ENCODE measurements at places on chromosomes 13 and 19.

DNA sequence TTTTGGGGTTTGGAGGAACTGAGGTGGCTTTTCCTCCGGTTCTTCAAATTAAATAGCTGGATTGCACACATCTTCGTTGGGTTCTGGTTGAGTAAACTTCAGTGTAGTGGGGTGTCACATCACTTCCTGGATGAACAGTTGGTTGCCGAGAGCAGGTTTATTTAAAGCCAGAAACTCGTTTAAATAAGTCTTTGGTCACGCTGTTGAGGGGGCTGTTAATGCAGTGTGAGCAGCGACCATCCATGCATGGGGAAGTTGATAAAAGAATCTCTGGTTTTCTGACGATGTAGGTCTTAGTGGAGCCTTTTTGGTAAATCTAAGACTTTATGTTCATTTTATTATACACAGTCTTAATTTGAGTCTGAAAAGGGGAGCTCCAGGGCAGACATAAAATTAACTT lies 351.2 kb upstream of the ARGLU1 start:
- no peak for DNase-seq

DNA sequence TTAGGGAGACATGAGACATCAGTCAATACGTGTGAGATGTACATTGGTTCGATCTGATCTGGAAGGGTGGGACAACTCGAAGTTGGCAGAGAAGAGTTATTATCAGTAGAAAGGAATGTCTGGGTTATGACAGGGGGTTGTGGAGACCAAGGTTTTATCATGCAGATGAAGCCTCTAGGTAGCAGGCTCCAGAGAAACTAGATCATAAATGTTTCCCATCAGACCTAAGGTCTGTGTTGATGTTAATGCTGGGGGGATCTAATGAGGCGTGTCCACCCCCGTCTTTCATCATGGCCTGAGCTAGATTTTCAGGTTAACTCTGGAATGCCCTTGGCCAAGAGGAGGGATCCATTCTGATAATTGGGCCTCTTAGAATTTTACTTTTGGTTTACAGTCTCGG lies 187.0 kb upstream of the KL start:
- DNase-seq: no peak

DNA sequence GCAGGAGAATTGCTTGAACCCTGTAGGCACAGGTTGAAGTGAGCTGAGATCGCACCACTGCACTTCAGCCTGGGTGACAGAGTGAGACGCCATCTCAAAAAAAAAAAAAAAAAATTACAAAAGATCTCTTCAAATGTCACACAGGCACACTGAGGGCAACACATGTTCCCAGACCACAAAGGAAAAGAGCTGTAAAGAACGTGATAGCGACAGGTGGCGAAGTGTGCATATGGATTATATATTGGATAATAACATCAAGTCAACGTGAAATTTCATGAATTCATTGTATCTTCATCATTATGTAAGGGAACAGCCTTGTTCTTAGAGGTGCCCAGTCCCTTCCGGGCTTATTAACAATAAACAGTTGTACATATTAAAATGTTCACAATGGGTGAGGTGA lies 31.8 kb upstream of the DPP9 start:
- DNase-seq: no peak

DNA sequence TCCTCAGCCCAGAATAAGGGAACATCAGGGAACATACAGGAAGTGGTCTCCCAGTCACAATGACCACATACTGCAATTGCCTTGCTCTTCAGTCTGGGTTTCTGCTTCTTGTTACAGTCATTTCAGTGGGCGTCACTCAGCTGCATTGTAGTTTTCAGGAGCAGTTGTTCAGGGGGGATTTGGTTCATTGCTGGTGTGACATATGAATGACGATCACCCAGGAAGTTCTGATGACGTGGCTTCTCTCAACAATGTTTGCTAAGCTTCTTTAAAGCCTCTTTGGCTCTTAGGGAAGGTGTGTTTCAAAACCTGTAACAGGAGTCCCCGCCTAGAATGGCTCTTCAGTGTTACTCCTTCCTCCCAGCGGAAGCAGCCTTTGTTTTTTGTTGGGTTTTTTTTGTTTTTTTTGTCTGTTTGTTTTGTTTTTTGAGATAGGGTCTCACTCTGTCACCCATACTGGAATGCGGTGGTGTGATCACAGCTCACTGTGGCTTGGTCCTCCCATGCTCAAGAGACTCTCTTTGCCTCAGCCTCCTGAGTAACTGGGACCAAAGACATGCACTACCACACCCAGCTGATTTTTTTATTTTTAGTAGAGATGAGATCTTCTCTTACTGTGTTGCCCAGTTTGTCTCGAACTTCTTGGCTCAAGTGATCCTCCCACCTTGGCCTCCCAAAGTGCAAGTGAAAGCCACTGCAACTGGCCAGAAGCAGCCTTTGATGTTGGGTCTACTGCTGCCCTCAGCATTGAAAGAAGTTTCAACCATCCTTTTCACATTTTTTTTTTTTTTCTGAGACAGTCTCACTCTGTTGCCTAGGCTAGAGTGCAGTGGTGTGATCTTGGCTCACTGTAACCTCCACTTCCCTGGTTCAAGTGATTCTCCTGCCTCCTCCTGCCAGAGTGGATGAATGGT lies 1.4 kb upstream of the SCEL start:
- no peak for DNase-seq

GRCh38 chr13:51000571-51001260 lies 91.1 kb downstream of the RNASEH2B start:
- no peak for DNase-seq

DNA sequence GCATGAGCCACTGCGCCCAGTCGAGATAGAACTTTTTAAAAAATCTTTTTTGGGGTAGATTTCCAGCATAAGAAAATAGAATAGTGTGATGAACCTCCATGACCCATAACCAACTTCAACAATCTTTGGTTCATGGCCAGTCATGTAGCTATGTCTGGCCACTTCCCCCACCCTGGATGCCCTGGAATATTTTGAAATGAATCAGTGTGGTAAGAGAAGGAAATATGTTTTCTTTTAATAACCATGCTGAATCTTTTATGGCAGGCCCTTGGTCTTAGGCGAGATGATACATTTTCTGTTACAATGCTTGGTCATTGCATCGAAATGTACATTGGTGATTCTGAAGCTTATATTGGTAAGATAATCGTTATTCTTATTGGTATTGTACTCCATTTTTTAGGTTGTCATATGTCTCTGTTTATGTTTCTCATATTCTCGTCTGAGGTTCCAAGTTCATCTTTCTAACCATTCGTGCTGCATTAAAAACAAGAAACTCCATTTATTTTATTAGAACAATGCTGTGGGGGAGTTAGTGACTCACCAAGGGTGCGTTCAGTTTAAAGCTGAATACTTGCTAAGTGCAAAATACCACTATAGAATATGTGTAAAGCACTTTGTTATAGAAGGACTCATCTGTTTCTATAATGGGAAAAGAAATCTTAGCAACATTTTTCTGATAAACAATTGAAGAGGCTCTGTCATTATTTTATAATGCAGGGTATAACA lies 16.4 kb upstream of the UPF3A start:
- DNase-seq: no peak

DNA sequence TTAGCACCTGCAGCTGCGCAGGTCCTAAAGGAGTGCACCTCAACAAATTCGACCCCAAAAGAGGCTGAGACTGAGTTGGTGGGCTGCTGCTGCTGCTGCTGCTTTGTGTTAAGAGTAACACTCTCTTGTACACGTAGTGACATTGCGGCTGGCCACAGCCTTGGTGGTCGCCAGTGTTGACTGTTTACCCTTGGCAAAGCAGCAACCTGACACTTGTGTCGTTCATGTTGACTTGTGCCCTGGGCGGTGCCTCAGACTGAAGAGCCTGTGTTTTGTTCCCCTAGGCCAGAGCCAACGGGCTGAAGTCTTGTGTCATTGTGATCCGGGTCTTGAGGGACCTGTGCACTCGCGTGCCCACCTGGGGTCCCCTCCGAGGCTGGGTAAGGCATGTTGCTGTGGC lies 22.4 kb upstream of the QTRT1 start:
- no peak for DNase-seq

- no peak for DNase-seq
Observed at GRCh38 chr19:51107406-51108065, 673 bp downstream of the CTU1 start.

GRCh38 chr13:51645761-51646670 lies 61.8 kb downstream of the WDFY2 start:
- peak; percentile 8 for DNase-seq

- DNase-seq: no peak
Observed at GRCh38 chr13:46598820-46599180, 45.8 kb downstream of the LRCH1 start.

DNA sequence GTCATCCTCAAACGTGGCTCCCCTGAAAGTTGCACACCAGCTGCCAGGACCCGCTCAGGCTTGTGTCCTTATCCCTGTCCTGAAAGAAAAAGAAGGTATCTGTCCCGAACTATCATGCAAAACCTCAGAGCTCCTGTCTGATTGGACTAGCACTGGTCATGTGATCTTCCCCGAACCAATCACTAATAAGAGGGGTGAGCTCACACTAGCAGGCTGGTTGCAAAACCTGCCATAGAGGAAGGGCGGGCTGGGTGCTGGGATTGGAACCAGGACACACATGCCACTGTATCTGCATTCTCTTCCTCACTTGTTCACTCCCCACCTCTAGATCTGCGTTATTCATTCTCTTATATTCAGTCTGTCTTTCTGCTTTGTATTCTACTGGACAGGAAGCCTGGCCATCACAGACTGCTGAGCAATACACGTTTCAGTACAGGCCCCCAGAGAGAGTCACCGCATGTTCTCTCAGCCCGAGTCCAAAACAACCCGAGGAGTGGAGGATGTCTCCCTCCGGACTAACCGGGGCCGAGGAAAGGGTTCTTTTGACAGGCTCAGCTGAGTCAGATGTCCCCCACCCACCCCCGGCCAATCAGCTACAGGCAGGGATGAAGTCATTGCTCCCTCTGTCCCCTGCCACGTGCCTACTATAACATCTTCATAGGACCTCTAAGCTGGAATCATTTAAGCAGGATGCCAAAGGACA lies 97.7 kb downstream of the SIPA1L3 start:
- DNase-seq: no peak

DNA sequence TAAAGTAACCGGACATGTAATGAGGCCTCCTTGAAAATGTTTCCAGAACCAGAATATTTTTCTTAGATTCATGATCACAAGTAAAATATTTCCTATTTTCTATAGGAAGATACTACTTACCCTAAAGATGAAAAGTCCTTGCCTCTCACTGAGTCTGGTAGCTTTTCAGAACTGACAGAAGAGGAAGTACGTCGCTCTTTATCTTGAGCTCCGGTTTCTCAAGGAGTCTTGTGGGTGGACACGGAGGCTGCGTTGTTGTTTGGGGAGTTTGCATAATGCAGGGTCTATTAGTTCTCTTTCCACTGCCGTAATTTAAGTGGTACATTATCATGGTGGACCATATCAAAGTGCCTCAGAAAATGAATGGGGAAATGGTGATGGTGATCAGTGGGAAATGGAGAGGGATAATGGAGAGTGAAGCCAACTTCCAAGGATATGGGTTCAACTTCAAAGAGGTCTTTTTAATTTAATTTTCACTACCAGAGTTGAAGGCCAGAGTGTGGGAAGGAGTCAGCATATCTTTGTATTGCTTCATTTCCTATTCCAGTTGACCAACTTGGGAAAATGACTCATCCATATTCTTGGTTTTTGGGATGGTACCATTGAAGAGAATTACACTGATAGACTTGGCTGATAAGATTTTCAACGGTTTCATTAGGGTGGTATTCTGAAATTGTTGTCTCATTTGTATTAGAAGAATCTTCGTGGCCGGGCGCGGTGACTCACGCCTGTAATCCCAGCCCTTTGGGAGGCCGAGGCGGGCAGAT lies 23.4 kb downstream of the MBD3L2B start:
- peak; percentile 35 for DNase-seq

DNA sequence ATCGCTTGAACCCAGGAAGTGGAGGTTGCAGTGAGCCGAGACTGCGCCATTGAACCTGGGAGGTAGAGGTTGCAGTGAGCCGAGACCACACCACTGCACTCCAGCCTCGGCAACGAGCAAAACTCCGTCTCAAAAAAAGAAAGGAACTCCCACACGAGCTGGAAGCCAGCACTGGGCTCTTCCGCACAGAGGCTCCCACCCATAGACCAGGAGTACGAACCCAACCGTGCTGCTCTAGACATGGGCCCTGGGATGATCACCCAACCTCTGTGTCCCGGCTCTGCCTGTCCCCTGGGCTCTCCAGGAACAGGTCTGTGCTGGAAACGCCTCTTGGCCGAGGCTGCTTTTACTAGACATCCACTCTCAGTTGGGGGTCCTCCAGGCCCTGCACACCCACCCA lies 12.0 kb downstream of the DOT1L start:
- no peak for DNase-seq

DNA sequence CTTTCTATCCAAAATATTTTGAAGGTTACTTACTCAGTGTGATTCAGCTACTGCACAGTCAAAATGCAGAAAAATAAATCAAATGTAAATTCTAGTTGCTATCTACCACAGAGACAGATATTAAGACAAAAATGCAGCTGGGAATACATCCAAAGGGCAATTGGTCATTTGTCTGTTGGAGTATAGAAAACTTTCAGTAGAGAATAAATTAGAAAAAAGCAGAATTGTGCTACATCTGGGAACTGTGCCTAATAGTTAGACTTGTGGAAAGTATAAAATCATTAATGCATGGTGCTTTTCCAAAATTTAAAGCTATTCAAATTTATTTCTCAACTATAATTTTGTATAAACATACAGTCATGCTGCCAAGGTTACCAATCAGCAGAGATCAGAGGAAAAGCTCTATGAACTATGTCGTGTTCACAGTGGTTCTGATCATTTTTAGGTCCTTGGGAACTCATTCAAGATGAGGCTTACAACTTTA lies 1635.8 kb downstream of the PCDH9 start:
- DNase-seq: no peak

- no peak for DNase-seq
Observed at GRCh38 chr13:59991395-59991794, 172.3 kb downstream of the DIAPH3 start.

- DNase-seq: no peak
Observed at GRCh38 chr13:24741016-24741662, 22.8 kb upstream of the RNF17 start.

DNA sequence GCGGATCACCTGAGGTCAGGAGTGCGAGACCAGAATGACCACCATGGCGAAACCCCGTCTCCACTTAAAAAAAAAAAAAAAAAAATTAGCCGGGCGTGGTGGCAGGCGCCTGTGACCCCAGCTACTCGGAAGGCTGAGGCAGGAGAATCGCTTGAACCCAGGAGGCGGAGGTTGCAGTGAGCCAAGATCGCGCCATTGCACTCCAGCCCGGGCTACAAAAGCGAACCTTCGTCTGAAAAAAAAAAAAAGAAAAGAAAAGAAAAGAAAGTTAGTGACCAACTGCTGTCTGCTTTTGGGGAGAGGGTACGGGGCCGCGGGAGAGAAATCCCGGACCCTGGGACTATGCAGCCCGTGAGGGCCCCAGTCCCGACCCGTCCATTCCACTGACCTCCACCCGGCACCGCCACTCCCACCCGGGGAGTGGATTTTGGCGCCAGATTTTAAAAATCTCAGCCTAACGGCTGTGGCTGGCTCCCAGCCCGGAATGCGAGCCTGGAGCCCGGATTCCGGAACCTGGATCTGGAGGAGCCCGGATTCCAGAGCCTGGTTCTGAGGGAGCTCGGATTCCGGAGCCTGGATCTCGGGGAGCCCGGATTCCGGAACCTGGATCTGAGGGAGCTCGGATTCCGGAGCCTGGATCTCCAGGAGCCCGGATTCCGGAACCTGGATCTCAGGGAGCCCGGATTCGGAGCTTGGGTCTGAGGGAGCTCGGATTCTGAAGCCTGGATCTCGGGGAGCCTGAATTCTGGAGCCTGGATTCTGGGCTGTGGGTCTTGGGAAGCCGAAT lies 6.1 kb upstream of the LMNB2 start:
- no peak for DNase-seq

Measured in CD4-positive, alpha-beta T cell treated with Interleukin-17A for 4 hours (primary cell).